Glomerular endothelial cell (primary cell): ENCODE measurements at places on chromosomes 6 and 20. TPM values are rescaled to one million over a fixed set of nuclear protein-coding genes. Genes with fewer than 3 reads are reported as not detected.

Gene MARCKS
- total RNA-seq: 325 and 440 TPM in 2 replicates

Gene ASIP
- total RNA-seq: not detected in 2 replicates

Gene ADGRF5
- total RNA-seq: 495 and 502 TPM in 2 replicates

Gene THBS2
- 2.6 and 11.1 TPM in 2 replicates for total RNA-seq

Gene C6orf58
- not detected in 2 replicates for total RNA-seq

Gene CRISP2
- total RNA-seq: not detected in 2 replicates

Gene ZC3H12D
- not detected in 2 replicates for total RNA-seq
